Dermis lymphatic vessel endothelial cell (primary cell): ENCODE measurements at places on chromosomes 1 and 21. TPM values are rescaled to one million over a fixed set of nuclear protein-coding genes. Genes with fewer than 3 reads are reported as not detected.

TFF2 gene
- total RNA-seq: not detected in 2 replicates

NBPF6 gene
- not detected in 2 replicates for total RNA-seq

TMIGD3 gene
- not detected in 2 replicates for total RNA-seq

POU2F1 gene
- 4.8 and 5.7 TPM in 2 replicates for total RNA-seq

ITLN1 gene
- total RNA-seq: not detected in 2 replicates

TMPRSS3 gene
- not detected in 2 replicates for total RNA-seq
